Cerebellar cortex (tissue), 1 donor: ENCODE measurements at places on chromosomes 11 and 22.

- no peak for DNase-seq
These were observed 68.6 kb downstream of the CSNK2A3 start for GRCh38 chr11:11284481-11284880.

DNA sequence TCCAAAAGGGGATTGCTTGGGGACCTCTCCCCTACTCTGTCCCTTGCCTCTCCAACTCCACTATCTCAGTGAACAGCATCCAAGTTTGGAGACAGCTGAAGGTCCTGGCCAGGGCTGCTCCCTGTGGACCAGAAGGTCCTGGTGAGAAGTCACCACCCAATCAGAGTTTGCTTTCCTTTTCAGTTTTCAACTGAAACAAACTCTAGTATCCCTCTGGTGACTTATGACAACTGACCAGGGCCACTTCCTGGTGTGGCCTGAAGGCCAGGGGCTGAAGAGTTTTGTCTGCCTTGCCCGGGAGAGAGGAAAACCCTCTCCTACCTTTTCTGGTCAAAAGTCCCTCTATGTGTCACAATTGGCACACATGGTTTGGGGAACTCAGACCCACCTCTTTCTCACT is 5.1 kb downstream of the JAML start:
- DNase-seq: no peak

DNA sequence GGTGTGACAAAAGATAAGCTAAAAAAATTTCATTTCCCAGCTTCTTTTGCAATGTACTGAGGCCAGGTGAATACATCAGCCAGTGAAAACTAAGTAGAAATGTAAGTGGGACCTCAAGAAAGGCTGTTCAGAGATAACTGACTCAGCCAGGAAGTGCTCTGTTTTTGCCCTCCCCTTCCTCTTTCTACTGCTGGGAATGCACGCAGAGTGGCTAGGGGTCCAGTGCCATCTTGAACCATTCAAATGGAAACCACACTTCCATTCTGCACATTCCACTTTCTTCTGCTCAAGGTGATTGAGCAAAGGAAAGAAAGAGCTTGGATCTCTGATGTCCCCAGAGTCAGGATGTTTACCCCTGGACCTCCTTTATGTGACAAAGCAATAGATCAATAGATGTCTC is 27.8 kb upstream of the LMO2 start:
- DNase-seq: no peak

DNA sequence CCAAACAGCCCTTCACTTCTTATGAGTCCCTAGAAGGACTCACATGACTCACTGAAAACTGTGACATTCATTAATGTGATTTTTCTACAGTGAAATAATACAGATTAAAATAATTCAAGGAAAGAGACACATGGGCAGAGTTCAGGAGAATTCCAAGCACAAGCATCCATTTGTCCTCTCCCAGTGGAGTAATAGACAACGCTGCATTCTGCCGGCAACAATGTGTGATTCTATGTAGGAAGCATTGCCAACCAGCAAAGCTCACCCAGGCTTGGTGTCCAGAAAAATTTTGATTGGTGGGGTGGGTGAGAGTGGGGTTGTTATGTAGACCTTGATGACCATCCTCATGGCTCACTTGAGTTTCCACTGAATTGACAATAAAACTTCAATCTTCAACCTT is 123.9 kb downstream of the VPREB1 start:
- DNase-seq: no peak

- no peak for DNase-seq
These were observed 2.4 kb downstream of the CTNND1 start for GRCh38 chr11:57764021-57764420.

DNA sequence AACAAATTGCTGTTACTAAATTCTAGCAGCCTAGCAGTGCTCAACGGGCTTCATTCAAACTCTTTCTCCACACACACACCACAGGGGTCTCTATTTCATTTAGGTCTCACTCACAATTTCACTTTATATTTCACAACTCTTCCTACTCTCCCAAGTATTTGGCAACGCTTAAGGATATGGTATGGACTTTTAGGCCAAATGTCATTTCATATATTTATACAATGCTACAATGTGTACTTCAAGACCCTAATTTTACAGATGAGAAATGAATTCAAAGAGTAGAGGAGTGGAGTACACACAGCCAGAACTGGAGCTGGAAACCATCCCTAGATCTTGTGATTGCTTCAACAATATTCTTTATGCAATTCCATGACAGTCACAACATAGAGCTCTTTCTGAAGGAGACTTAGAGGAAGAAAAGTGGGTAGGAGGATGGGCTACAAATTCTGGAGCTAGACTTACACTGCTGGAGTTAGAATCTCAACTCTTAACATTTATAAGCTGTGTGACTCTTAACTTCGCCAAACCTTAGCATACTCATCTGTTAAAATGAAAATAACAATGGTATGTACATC is 2.5 kb upstream of the MS4A13 start:
- no peak for DNase-seq

DNA sequence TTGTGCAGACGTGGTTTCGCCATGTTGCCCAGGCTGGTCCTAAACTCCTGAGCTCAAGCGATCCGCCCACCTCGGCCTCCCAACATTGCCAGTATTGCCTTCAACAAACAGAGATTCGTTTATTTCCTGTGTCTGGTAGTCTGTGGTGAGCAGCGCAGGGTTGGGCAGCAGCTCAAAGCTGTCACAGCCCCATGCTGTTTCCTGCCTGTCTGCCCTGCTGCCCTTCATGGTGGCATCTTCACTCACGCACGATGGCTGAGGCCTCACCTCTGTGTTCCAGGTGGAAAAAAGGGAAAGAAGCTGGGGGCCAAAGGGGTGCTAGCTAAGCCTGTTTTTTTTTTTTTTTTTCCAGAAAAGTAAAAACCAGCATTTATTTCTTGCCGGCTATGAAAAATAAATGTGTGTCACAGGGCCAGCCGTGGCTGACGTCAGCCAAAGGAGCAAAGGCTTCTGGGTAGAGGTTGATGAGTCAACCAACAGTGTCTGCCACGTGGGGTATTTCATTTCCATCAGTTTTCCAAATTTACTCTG is 28.8 kb downstream of the TBC1D22A start:
- peak; percentile 64 for DNase-seq

GRCh38 chr11:12669930-12670329 is 4.3 kb upstream of the TEAD1 start:
- DNase-seq: no peak

- no peak for DNase-seq
These were observed 2.8 kb downstream of the PDGFB start for GRCh38 chr22:39241794-39242594.

DNA sequence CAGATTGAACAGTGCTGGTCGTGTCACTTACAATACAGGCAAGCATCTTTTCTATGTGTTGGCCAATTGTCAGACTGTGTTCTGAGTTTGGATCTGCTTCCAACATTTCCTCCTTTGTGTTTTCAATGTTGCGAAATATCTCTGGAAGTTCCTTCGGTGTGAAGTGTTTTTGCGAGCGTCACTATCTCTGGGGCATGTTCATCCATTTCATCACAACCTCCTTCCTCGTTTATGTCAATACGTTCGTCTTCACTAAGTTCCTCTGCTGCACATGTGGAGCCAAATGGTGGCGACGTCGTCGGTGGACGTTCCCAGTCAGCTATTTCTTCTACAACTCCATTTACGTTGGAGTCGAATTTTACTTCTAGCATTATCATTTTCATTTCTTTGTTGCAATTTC is 100.2 kb upstream of the LMO1 start:
- DNase-seq: no peak

DNA sequence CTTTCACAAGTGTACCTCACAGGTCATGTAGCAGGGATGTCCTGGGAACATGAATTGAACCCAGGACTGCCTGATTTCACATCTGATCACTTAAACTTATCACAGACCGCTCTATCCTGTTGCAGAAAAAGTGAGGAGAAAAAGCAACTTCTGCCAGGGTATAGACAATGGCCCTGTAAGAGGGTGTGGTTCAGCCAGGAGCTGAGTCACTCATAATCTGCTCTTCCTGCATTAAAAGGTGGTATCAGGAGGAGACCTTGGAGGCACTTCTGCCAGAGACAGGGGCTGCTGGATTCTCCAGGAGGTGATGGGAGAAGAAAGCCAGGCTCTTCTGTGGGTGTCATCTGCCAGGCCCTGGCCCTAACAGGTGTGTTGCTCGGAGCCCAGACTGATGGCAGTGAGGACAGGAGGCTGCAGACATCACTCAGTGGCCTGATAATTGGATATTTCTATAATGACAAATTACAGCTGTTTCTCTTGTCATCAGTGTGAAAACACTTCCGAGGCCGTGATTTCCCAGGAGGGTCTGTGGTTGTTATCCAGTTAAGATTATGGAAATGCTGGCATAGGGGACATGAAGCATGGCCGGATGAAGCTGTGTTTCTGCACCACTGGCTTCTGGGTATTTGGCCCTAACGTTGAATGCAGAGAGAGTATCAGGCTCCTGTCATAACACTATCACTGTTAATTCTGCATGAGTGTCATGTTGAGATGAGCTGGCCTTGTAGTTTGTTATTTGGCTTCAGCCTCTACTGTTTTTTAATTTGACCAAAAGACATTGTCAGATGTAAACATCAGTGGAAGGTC is 125.1 kb upstream of the ZBED5 start:
- DNase-seq: no peak

- no peak for DNase-seq
These were observed 1.5 kb downstream of the CHEK1 start for GRCh38 chr11:125626288-125626950.

DNA sequence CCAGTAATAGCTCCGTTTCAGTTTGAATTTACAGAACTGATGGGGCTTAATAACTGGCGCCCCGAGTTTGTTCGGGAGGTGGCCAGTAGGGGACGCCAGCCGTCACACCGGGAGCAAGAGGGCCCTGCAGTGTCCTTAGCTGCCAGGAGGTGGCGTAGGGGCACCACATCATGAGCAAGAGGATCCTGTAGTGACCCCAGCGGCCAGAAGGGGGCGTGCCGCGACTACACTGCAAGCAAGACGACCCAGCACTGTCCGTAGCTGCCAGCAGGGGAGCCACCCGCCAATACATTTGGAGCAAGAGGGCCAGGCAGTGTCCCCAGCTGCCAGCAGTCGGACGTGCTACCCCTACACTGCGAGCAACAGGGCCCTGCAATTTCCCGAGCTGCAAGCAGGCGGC is 663.7 kb upstream of the B3GAT1 start:
- DNase-seq: peak; percentile 19

DNA sequence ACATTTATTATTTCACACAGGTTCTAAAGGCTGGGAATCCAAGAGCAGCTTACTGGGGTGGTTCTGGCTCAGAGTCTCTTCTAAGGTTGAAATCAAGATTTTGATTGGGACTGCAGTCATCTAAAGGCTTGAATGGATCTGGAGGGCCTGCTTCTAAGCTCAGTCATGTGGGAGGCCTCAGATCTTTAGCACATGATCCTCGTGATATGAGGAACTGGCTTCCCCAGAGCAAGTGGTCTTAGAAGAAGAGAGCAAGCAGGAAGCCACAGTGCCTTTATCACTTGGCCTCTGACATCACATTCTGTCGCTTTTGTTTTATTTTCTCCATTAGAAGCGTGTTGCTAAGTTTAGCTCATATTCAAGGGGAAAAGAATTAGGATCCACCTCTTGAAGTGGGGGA is 88.9 kb downstream of the ARFGAP2 start:
- DNase-seq: no peak

DNA sequence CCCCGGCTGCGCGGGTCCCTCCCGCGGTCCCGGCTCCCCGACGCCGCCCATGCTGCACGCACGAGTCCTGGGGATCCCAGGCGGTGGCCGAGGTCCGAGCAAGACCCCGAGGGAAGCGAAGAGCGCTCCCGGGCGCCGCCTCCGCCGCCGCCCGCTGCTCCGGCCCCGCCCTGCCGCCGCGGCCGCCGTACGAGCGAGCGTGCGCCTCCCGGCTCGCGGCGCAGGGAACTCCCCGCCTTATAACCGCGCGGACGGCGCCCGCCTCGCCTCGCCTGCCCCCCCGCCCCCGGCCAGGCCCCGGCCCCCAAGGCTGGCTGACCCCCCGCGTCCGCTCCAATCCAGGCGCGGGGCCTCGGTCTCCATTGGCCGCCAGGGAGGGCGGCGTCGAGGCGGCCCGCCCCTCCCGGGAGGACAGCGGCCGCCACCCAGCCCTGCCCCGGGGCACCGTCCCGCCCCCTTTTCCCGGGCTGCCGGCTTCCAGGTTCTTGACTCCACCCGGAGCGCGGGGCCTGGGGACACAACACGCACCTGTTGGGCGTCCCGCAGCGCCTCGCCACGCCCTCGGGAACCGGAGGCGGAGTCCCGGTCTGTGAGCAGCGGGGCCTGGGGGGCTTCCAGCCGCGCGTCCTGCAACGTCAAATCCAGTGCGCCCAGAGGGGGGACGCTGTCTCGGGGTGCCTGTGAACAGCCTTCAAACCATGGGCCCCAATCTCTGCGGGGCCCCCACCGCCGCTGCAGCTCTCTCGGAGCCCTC is at the start of gene FADS3:
Gene FADS3 (minus strand): TSS at position 215 of the 754 bp plus-strand sequence. CDS start 164 bp downstream, at position 51.
- peak; percentile 63 for DNase-seq
